Frontal cortex (tissue), 4 donors: ENCODE measurements at places on chromosomes 6 and 20.
A peak's percentile ranks its signal among the peaks of the same experiment; 100 is the strongest.

DNA sequence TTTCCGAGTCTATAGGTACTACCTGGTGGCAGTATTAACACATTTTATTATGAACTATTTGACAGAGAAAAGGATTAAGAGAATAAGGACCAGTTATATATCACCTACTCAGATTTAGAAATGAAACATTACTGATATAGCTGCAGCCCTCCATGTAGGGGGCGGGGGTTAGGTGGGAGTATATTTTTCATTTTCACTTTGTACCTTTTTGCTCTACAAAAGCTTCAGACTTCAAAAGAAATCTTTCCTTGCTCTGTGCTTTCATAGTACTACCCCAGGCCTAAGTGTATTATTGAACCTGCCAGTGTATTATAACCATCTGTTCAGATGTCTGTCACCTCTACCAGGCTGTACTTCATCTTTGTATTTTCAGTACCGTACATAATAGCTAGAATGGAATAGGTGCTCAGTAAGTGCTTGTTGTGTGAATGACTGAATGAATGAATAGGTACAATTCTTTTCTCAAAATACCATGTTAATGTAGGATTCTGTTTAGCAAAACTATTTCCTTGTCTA lies 43.0 kb downstream of the CDKAL1 start:
- DNase-seq, result no peak

GRCh38 chr6:38337819-38338465 lies 301.8 kb downstream of the BTBD9 start:
- no peak for DNase-seq

DNA sequence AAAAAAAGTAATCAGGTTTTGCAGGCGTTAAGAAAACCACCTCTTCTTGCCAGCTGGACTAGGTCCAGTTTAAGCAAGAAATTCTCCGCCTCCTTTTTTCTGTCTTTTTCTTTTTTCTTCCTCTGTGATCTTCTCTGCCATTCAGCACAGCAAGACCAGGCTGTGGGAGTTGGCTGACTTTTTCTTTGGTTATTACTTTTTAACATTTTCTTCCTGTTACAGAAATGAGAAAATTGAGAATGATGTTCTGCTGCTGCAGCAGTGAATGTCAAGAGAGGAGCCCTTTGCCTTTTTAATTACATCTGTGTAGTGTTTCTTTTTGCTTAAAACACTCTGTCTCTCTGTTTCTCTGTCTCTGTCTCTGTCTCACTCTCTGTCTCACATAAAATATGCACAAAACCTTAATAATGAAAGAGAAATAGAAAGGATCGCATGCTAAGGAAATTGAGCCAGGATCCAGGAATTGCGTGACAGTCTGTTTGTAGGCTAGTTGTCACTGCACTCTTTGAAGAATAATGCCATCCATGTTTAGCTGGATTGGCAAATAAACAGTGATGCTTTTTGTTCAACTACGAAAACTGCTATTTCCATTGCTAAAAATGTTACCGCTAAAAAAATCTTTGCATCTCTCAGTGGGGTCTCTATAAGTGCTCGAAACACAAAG lies 103.2 kb upstream of the SUPT3H start:
- no peak for DNase-seq

- peak; percentile 20 for DNase-seq
These were observed 198.8 kb upstream of the PREP start for GRCh38 chr6:105601541-105602236.

DNA sequence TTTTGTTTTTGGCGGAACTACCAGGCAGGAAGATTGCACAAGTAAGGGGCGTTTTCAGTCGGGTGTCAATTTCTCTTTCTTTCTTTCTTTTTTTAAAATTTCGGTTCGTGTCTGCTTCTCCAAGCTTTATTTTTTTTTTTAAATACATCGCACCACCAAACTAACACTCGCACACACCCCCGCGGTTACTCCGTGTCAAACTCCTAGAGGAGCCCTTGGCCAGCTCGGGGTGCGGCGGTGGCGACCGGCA lies 338 bp downstream of the UTRN start:
- DNase-seq, result no peak

DNA sequence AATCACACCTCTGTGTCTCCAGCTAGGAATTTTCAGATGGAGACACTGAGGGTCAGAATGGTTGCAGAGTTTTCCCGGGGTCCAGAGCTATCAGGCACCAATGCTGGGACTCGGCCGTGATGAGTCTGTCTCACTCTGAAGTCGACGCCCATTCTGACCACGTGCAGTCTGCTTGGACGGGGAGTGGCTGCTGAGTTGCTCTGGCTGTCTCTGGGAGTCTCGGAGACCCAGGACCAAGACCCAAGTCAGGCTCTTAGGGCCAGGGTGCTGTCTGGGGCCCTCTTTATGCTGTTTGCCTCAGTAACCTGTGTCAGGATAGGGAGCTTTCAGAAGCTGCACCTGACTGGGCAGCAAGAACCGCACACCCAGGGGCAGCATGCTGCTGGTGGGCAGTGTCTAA lies 4.6 kb downstream of the IP6K3 start:
- DNase-seq, result no peak

GRCh38 chr20:2237059-2237458 lies 58.7 kb upstream of the TGM3 start:
- DNase-seq, result no peak

DNA sequence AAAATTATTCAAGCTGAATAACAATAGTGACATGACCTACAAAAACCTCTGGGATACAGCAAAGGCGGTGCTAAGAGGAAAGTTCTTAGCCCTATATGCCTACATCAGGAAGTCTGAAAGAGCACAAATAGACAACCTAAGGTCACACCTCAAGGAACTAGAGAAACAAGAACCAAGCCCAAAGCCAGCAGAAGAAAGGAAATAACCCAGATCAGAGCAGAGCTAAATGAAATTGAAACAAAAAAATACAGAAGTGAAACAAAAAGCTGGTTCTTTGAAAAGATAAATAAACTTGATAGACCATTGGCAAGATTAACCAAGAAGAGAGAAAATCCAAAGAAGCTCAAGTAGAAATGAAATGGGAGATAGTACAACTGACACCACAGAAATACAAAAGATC lies 47.6 kb upstream of the NOTCH4 start:
- DNase-seq, result no peak
